A673 (cell line): ENCODE measurements at places on chromosomes 7 and 10. TPM values are rescaled to one million over a fixed set of nuclear protein-coding genes. Genes with fewer than 3 reads are reported as not detected.

The STEAP1B gene
- 49.9 and 53.0 TPM in 2 replicates for total RNA-seq

The CNNM2 gene
- total RNA-seq: 4.8 and 5.6 TPM in 2 replicates

The INSYN2A gene
- not detected in 2 replicates for total RNA-seq

The CYP26C1 gene
- total RNA-seq: 0.13 and 0.20 TPM in 2 replicates

The CFAP46 gene
- total RNA-seq: 1.3 and 1.9 TPM in 2 replicates

The TEX36 gene
- 0.61 and 1.3 TPM in 2 replicates for total RNA-seq

The PLPP4 gene
- not detected in 2 replicates for total RNA-seq

The SLC18A3 gene
- 0.28 and 0.30 TPM in 2 replicates for total RNA-seq

The UPP1 gene
- 5.5 TPM in 2 replicates for total RNA-seq

The ACTR3C gene
- 4.5 TPM in 2 replicates for total RNA-seq

The ARL3 gene
- 14.9 and 17.2 TPM in 2 replicates for total RNA-seq

The ANKRD7 gene
- 3.9 and 4.2 TPM in 2 replicates for total RNA-seq

The TLX1 gene
- total RNA-seq: 0.17 TPM in 1 of 2 replicates, not detected in the other

The MORN4 gene
- 8.4 and 13.4 TPM in 2 replicates for total RNA-seq
